ENCODE measurements at places on chromosomes 2 and 18.

DNA sequence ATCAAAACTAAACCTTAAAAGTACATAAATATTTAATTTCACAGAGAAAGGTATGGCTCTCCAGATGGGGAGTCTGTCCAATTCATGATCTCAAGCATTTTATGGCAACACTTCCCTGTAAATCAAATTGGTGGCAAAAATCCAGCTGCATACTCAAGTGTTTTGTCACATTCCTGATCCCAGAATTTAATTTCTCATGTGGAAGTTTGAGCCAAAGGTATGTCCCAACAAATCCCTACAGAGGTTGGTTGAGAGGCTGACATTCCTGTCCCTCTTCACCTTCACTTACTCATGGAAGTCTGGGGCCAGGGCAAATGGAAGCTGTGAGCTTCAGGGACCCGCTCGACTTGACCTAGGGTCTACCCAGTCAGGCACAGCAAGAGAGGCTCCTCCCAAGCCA lies 17.7 kb downstream of the KLF7 start:
- DNase-seq, result peak; percentile 63

DNA sequence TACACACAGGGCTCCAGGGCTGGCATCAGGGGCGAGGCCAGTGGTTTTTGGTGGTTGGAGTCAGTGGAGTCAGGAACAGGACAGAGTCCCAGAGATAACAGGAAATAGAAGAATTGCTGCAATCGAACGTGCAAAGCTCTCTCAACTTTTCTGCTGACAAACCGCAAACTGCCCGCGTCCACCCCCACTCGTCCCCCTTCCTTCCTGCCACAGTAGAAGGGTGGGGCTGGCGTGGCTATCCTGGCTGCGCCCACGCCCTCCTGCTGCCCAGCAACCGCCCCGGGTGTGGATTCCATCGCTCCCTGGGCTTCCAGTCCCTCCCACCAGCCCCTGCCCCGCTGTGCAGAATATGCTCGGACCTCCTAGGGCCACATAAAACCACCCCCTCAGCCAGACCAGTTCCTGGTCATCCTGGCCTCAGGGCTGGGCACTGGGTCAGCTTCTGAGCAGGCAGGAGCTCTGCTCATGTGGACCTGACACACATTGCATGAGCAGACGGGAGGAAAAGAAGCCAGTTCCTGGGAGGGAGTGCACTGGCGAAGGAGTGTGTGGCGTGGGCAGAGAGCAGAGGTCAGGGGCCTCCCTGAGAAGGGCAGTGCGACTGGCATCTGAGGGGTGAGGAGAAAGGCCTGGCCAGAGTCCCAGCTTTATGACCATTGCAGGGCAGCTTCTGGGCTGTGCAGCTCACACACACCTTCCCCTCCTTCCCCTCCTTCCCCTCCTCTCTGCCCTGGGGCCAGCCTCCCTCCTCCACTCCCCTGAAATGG lies 85.4 kb upstream of the ATG16L1 start:
- no peak for DNase-seq

DNA sequence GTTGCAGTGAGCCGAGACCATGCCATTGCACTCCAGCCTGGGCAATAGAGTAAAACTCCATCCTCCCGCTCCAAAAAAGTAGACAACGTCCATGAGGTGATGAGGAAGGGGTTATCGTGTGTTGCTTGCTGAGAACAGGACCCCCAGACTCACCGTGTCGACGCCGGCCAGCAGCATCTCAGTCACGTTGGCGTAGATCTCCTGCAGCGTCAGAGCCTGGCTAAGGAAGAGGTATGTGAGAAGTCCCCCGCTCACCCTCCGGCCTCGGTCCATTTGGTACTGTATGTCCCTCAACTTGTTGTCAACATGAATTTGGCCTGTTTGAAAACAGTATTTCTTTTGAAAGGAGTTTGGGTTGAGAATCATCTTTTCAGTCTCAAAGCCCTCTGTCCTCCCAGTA lies 20.9 kb downstream of the CYP27C1 start:
- DNase-seq, result no peak

DNA sequence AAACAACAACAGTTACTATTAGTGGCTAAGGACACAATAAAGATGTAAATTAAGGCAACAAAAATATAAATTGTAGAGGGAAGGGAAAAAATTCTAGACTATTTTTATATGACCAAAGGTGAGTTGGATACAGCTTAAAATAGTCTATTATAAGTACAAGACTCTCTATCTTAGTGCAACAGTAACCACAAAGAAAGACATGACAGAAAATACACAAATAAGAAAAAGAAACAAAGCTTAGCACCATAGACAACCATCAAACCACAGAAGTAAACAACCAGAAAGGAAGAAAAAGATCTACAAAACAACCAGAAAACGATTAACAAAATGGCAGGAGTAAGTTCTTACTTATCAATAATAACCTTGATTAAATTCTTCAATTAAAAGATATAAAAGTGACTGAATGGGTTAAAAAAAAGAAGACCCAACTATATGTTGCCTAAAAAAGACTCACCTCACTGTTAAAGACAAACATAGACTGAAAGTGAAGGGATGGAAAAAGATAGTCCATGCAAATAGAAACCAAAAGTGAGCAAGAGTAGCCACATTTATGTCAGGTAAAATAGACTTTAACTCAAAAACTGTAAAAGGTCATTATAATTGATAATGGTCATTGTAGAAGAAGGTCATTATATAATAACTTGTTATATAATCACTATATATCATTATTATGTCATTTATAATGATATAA lies 62.5 kb downstream of the USP40 start:
- no peak for DNase-seq

DNA sequence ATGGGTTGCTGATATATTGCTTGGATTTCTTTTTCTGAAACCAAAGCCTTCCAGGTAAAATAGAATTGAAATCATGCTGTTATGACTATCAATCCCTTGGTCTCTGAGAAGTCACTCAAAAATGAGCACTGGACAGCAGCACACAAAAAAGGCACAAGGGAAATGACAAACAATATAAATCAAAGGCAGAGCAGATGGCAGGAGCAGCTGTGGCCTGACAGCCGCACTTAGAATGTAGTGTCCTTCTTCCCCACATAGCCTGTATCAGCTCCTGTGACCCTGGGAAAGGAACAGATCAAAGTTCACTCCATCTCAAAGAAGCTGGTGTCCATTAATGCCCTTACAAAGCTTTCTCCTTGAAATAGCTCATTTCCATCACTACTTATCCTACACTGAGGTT lies 326.7 kb downstream of the SUCLG1 start:
- no peak for DNase-seq

GRCh38 chr2:236968101-236968879 lies 117.4 kb upstream of the COPS8 start:
- no peak for DNase-seq

GRCh38 chr2:144511937-144512336 lies 8.0 kb downstream of the ZEB2 start:
- DNase-seq, result no peak

- DNase-seq, result no peak
Observed at GRCh38 chr2:127649100-127649611, 3.2 kb downstream of the GPR17 start.

GRCh38 chr2:14826518-14826917 lies 194.0 kb downstream of the LRATD1 start:
- DNase-seq, result no peak

- DNase-seq, result no peak
Observed at GRCh38 chr2:178629463-178629862, 149.2 kb downstream of the PLEKHA3 start.

- peak; percentile 80 for DNase-seq
Observed at GRCh38 chr2:39419282-39420223, 17.5 kb downstream of the MAP4K3 start.

- DNase-seq, result no peak
Observed at GRCh38 chr2:4604767-4605166, 901.4 kb downstream of the DCDC2C start.

DNA sequence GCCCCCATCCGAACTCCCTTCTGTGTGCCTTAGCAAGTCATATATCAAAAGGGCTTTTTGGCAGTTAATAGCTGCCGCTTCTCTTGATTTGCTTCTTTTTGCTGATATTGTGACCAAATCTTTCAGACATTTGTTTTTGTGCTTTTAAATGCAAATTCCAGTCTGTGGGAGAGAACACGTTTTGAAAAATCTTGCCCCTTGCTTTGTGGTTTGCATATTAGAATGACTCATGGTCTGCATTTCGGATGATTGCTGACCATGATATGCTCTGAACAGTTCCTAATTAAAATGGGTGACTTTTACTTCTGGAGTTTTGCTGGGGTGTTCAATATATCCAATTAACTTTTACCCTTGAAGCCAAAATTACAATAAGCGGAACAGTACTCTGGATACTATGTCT lies 58.2 kb upstream of the ST6GAL2 start:
- DNase-seq, result peak; percentile 10

DNA sequence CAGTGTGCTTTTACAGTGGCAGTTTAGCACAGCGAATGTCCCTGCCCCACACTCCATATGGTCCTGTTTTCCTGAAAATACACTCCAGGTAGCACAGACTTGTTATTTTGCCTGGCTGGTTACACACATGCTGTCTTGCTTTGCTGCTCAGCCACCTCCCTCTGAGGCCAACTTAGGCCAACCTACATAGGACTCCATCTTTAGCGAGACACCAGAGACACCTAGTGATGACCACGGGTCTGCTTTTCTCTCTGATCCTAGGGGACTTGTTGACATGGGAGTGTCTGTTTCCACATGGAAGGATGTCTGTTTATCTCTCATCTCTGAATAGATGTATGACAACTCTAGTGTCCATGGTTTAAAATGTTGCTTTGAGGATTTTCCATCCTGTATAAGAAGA lies 43.3 kb downstream of the PLEKHB2 start:
- DNase-seq, result no peak

GRCh38 chr2:42219160-42219559 lies 50.0 kb downstream of the EML4 start:
- no peak for DNase-seq

- DNase-seq, result no peak
Observed at GRCh38 chr2:236843161-236843968, 242.3 kb upstream of the COPS8 start.

- no peak for DNase-seq
Observed at GRCh38 chr2:129004485-129004884, 685.8 kb upstream of the HS6ST1 start.

GRCh38 chr2:179985163-179985820 lies 21.8 kb downstream of the CWC22 start:
- DNase-seq, result no peak

DNA sequence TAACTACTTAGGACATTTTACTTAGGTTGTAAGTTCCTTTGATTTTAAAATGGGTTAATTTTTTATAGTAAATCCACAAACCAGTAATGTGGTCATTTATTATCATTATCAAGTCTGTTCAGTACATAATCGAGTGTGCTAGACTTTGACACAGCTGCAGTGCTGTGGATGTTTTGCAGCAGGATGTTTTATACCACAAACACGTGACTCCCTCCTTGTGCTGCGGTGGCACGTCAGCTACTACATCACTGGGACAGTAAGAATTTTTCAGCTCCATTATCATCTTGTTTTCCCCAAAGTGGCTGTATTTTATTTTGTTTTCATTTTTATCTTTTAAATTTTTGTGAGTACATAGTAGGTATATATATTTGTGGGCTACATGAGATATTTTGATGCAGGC lies 70.0 kb downstream of the ATP9B start:
- peak; percentile 77 for DNase-seq

DNA sequence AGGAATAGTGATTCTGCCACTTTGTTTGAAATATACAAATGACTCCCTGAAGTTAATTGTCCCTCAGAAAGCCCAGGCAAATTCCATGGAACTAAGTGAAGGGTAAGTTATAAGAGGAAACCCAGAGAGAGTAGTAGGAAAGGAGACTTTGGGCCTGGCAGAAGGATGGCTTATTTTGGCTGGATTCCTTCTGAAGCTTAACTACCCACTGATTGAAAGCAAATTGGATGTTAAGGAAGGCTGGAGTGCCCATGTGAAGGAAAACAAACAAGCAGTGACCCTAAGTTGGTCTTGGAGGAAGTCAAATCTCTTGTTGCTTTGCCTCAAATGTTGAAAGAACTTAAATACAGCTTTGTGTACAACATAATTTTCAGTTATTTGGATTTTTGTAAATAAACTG lies 1106.4 kb upstream of the ZEB2 start:
- DNase-seq, result no peak

GRCh38 chr2:57396355-57397098 lies 650.1 kb upstream of the VRK2 start:
- DNase-seq, result no peak

GRCh38 chr2:217357886-217358620 lies 498.2 kb upstream of the TNP1 start:
- no peak for DNase-seq

DNA sequence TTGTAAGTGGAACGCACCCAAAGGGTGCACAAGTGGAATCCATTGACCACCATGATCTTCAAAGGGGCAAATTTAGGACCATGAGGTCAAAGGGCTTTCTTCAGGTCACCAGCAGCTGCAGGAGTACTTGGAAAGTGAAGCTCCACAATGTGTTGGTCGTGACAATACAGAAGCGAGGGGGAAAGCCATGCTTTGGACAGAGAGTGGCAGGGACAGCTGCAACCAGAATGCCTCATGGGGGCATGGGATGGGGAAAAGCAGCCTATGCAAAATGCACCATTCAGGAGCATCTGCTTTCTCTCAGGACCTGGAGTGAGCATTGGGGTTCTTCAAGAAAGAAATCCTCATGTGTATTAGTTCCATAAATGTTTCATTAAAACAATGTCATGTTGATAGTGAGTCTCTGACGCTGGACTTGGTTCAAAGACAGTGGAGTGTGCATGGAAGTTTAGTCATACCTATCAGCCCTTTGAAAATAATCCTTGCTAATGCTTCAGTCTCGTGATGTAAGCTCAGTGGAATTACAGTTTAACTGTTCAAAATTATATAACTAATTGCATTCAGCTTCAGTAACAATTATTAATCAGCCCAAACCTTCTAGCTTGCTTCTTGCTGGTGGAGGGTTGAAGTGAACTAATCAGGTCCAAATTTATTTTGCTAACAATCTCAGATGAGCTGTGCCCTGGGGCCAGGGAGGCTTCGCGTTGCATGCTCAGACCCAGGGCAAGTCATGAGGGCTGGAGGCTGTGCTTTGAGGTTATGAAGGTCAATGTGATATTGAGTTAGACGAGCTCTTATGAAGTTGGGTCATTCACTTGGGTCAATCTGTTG lies 41.6 kb downstream of the ACKR3 start:
- DNase-seq, result peak; percentile 10

DNA sequence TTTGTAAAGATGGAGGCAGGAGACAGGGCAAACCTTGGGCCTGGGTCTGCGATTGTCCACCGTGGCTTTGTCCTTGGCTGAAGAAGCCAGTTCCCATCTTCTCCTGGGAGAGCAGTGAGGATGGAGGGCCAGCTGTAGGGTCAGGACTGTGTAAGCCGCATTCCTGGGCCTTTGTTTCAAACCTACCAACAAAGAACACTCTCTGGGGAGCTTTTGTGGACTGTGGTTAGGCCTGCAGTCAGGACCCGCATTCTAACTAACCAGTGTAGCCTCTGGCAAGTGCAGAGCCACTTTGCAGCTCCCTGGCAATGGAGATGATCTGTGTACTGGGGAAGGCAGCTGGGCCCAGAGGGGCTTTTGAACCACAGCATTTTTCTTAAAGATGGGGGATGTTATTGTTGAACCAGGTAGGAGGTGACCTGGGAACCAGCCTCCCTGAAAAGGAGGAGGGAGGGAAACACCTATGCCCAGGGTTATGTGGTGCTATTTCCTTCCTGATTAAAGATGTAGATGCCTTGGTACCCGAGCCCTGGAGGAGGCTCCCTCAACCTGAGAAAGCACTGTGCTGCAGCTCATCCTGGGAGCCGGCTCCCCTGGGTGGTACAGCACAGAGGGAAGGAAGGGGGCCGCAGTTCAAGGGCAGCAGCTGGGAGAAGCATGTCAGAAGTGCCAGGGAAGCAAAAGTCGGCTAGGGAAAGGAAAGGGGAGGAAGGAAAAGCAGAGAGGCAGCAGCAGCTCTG lies 12.7 kb upstream of the SMAD4 start:
- no peak for DNase-seq

All from IMR-90 (cell line).